Stimulated activated CD4-positive, alpha-beta T cell treated with anti-CD3 and anti-CD28 coated beads, Interleukin-4, amount 100 ng/mL, for 48 hours (primary cell): ENCODE measurements at places on chromosomes 5 and 9.

DNA sequence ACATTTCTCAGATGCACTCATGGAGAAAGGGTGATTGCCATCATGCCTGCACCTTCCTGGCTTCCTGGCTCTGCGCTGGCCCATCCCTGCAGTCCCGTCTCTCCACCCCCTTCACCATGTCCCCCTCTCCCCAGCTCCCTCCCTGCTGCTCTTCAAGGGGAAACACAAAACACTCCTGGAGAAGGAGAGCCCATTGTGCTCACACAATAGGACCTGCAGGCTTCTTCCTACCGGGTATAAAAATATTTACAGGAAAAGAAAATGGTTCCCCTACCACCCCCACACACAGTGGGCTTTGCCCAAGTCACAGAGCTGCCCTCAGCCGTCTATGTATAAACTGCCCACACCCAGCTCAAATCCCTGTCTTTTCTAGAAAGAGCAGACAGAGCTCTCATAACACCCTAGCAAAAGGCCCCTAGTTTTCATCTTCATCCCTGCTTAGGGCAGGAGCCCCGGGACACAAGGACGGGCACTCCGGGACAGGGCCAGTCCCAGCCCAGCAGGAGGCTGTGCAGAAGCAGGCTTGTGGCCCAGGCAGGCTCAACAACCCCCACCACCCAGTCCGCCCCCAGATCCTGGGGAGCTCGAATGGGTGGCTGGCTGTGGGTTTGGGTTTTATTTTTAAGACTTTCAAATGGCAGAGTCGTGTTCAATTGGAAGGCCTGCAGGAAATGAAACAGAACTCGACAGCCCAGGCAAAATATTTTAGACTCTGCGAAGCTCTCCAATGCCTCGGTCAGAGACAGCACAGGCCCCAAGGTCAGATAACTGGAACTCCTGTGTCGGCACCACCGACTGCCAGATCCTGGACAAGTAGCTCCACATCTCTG lies 77.3 kb downstream of the LRSAM1 start:
- no peak for DNase-seq

GRCh38 chr5:96967400-96967799 lies 31.5 kb downstream of the LNPEP start:
- DNase-seq: no peak

GRCh38 chr9:71465392-71465791 lies 302.9 kb downstream of the CEMIP2 start:
- no peak for DNase-seq

GRCh38 chr9:124797343-124798103 lies 20.6 kb downstream of the OLFML2A start:
- no peak for DNase-seq

DNA sequence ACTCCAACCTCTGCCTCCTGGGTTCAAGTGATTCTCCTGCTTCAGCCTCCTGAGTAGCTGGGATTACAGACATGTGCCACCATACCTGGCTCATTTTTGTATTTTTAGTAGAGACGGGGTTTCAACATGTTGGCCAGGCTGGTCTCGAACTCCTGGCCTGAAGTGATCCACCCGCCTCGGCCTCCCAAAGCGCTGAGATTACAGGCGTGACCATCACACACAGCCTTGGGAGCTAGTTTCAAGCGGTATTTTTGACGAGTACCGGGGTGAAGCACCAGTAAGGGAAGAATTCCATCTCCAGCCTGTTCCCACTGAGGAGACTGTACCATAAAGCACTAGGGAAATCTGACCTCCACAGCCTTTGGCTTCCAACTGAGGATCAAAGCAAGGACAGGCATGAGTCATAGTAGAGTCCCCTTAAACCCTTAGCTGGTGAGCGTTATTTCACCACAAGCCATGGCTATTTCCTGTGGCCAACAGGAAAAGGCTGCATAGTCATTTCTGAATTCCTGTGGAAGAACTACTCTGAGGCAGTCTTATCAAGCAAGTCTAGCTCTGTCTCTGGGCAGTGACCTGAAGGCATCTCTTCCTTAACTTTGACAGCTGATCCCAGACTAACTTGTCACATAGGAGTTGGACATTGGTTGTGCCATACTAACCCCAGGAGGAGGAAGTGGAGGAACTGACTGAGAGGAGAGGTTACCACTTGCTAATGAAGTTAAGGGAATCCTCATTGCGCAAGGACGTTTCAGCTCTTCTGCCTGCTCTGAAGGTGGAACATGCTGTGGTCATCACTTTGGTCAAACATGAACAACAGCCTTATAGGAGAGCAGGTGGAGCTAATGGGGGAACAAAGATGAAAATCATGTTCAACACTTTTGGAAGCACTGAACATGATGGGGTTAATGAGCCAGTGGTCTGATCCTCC lies 85.8 kb upstream of the DMRT1 start:
- DNase-seq: no peak

DNA sequence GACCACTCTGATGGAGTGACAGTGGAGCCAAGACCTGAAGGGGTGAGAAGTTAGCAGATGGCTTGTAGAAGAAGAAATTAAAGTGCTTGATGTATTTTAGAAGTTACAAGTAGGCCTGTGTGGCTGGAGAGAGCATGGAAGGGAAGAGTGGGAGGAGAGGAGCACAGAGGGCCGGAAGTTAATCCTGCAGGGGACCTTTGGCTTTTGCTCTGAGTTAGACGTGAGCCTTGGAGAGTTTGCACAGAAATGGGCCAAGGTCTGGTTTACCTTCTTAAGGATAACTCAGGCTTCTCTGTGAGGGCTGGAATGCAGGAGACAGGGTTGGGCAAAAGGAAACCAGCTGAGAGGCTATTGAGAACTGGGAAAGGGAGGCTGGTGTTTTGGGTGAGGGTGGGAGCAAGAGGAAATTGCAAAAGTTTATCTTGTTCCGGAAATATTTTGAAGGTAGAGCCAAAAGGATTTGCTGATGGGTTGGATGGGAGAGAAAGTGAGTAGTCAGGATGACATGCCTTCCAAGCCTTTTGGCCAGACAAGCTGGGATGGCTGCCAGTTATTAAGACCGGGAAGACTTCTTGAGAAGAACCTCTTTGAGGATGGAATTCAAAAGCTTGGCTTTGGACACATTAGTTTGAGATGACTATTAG lies 17.5 kb upstream of the F2RL1 start:
- DNase-seq: no peak

DNA sequence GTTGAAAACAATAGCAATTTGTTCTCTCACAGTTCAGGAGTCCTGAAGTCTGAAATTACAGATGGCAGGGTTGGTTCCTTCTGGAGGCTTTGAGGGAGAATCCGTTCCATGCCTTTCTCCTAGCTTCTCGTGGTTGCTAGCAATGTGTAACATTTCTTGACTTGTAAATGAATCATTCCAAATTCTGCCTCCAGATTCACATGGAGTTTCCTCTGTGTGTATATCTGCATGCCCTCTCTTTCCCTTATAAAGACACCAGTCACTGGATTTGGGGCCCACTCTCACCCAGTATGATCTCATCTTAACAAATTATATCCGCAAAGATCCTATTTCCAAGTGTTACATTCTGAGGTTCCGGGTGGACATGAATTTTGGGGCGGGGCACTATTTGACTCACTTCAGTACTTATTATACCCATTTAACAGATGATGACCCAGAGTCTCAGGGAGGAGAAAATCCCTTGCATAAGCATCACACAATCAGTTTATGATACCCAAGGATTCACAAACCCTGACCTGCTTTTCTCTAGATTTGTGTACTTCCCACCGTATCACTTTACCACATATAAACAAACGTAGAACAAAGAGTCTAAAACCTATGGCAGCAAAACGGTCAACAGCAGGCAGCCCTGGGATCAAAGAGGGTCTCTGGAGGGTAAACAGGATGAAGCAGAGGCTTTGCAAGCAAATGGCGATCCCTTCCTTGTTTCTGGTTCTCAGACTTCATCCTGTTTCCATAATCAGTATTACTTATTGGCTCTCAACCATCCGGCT lies 93.7 kb downstream of the C9orf152 start:
- no peak for DNase-seq

GRCh38 chr9:81664638-81665222 lies 24.6 kb downstream of the TLE1 start:
- no peak for DNase-seq

DNA sequence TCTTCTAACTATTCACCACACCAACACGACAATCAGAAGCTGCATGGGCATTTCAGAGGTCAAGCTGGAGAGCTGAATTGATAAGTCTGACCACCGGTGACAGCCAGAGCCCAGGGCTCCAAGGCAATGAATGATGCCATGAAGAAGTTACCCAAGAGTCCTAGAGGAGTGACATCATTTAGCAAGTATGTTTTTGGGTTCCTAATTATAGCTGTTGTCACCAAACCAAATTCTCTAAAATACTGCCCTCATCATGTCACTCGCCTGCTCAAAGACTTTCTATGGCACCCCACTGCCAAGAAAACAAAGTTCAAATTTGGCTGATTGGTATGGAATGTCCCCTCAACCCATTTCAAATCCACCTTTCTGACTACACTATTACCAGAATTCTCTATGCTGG lies 235.1 kb downstream of the SPOCK1 start:
- DNase-seq: no peak

DNA sequence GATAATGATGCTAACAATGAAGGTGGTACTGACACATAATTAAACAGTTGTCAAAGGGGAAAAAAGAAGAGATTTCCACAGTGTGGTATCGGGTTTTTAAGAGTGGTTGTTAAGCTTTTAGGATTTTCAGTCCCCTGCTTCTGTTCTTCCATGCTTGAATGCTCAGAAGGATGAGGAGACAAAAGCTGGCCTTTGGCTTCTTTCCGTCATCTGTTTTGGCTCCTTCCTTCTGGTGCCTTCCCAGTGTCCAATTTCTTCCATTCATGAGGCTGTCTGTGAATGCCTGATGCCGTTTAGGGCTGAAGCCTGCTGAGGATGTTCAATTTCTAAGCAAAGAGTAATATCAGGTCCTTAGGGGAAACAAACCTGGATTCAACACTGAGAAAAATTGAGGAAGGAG lies 179.6 kb upstream of the GLRA1 start:
- DNase-seq: no peak

GRCh38 chr5:170597109-170597751 lies 93.4 kb downstream of the KCNIP1 start:
- peak; percentile 52 for DNase-seq

- DNase-seq: no peak
Observed at GRCh38 chr5:54620141-54620933, 102.8 kb downstream of the SNX18 start.

GRCh38 chr5:53613061-53613460 lies 52.6 kb downstream of the NDUFS4 start:
- DNase-seq: no peak

- DNase-seq: no peak
Observed at GRCh38 chr9:21982861-21983560, 11.2 kb downstream of the CDKN2A start.

DNA sequence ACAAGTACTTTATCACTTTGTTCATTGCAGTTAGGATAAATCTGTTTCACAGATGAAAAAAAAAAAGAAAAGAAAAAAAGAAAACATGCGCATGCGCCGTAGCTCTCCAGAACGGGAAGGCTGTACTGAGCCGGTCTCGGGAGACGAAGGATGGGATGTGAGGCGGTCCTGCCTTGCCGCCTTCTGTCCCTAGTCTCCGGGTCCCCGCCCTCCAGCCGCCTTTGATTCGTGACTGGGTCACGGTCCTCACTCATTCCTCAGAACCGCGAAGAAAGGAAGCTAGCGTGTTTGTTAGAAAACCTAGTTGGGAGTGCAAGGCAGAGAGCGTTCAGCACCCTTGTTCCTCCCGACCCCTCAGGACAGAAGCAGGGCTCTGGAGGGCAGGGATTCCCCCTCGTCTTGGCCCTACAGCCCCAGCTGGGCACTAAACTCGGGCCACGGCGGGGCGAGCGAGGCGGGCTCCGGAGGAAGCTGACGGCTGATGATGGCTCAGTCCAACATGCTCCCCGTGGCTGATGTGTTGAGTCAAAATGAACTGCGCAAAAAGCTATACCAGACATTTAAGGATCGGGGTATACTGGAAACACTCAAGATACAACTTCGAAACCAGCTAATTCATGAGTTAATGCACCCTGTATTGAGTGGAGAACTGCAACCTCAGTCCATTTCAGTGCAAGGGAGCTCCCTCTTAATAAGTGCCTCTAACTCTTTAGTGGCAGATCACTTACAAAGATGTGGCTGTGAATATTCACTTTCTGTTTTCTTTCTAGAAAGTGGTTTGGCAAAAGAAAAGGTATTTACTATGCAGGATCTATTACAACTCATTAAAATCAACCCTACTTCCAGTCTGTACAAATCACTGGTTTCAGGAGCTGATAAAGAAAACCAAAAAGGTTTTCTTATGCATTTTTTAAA lies 40.0 kb downstream of the CPLANE1 start:
- DNase-seq: no peak

DNA sequence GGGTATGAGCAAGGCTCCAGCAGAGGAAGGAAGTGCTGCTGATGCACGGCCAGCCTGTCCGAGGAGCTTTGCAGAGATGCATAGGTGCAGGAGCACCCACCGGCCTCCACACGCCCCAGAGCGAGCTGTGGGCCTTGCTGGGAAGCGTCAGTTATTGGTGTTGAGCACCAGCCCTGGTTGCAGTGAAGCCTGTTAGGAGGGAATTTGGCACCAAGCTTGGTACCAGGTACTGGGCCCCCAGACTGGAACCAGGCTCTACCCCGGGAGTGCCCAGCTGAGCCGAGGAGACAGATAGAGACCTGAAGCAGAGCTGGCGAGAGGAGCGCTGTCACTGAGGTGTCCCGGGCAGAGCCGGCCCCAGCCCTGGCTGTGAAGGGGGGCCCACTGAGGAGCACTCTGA lies 5.2 kb downstream of the TCF7 start:
- DNase-seq: no peak

DNA sequence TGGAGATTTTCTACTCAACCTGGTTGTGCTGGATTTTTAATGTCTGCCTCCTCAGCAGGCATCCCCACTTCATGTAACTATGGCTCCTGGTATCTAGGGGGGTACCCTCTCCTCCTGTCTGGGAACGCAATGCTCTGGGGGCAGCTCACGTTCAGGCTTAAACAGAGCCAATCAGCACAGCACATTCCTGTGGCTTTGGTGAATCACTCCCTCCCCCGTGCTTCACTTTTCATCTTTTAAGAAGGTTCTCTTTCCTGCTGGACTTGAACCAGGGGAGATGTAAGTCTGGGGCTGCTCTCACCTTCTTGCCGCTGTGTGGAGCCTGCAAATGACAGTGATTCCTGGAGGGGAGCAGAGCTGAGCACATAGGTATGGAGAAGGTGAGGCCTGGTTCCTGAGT lies 101.2 kb downstream of the MSX2 start:
- no peak for DNase-seq
